Right renal pelvis (tissue), 4 donors: ENCODE measurements at places on chromosomes 1 and 21.

GRCh38 chr1:55612988-55613387, 397.8 kb upstream of the USP24 start:
- no peak for DNase-seq

DNA sequence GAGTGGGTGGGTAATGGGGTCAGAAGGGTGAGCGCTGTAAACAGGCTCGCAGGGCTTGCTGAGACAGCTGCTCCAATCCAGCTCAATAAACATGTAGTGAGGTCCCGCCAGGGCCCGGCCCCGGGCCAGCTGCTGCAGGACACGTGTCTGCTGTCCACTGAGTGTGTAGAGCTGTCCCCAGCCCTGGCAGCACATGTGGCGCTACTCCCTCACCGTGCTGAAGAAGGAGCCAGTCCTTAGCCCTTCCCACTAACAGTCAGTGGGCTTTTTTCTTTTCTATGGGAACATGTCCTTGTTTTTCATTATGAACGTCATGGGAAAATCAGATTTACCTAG, 78.9 kb upstream of the C1orf174 start:
- no peak for DNase-seq

DNA sequence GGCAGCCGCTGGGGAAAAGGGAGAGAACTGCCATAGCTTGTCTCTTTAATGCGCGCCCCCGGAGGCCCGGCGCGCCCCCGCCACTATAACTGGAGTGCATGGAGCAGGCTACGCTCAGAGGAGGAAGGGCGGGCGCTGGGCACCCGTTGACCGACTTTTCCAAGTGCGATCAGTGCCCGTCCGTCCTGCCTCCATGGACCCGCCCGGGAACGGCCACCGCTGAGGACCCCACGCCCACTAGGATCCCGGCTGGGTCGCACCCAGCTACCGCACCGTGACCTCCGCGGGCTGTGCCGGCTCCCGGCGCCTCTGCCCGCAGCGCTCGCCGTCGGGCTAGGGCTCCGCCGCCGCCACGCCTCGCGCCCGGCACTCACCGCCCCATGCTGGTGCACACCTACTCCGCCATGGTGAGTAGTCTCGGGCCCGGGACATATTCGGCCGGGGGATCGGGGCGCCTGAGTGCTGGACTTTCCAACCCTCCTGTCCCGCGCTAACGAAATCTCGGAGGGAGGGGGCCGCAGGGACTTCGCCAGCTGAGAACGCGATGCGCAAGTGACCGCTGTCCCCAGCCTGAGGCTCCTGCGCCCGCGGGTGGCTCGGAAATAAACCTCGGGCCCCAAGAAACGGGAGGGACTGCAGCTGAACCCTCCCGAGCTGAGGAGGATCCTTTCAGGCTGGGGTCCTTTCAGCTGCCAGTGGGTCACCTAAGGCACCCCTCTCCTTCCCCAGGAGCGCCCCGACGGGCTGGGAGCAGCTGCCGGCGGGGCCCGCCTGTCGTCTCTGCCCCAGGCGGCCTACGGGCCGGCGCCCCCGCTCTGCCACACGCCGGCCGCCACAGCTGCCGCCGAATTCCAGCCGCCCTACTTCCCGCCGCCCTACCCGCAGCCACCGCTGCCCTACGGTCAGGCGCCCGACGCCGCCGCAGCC, at the start of gene TFAP2E:
TFAP2E (plus strand) TSS at position 117 of the 927 bp plus-strand sequence; CDS start at position 381, 264 bp downstream.
- no peak for DNase-seq

DNA sequence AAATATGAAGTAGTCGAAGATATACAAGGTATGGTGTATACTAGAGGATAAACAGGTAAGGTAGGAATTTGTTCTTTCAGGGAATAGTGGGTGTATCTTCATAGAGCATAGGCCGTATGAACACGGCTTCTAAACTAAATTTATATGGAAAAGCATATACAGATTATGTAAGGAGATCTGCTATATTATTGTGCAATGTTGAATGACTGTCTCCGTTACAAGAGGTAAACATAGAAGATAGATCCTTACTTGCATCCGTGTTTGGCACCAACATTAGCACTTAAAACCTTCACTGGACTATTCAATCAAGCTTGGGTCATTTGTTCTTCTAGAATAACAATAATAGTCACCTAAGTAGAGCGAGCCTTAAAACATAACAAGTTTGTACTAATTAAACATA, 45.9 kb downstream of the CLEC20A start:
- DNase-seq, result no peak

- DNase-seq, result no peak
These were observed 604.5 kb downstream of the PLPP3 start for GRCh38 chr1:55974714-55975441.
